SJSA1 (cell line): ENCODE measurements at places on chromosomes 5 and 9.

DNA sequence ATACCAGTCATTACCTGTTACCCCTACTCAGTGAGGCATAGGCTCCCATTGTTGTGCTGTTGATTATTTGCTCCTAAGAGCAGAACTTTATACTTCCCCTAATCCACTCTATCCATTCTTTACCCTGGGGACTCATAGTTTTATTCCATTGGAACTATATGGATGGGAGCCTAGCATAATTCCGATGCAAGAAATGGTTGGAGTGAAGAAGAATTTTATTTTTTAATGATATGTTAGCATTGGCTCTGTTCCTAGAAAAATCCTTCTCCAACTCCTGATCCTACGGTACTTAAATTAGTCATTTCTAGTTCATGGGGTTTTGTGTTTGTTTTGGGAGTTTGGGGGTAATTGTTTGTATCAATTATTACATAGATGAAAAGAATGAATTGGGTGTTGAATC is 191.5 kb downstream of the GOLPH3 start:
- no peak for DNase-seq

GRCh38 chr5:4374866-4375265 is 765.3 kb upstream of the ADAMTS16 start:
- DNase-seq: no peak

- DNase-seq: no peak
These were observed 433.1 kb upstream of the DMAC1 start for GRCh38 chr9:8232726-8233125.

DNA sequence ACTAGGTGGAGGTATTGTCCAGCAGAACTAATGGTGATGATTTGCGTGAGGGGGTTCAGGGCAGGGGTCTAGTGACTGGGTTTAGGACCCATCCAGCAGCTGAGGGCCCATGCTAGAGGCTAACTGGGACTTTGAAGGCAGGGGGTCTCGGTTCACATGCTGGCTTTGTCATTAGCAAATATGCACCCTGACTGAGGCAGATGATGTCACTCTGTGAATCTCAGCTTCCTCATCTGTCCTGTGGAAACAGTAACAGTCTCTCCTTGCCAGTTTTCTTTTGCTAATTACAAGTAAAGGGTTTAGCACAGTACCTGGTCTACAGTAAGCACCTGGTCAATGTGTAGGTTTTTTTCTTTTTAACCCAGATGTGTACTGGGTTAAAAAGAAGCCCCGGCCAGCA is 5.2 kb downstream of the SH2D3C start:
- no peak for DNase-seq

DNA sequence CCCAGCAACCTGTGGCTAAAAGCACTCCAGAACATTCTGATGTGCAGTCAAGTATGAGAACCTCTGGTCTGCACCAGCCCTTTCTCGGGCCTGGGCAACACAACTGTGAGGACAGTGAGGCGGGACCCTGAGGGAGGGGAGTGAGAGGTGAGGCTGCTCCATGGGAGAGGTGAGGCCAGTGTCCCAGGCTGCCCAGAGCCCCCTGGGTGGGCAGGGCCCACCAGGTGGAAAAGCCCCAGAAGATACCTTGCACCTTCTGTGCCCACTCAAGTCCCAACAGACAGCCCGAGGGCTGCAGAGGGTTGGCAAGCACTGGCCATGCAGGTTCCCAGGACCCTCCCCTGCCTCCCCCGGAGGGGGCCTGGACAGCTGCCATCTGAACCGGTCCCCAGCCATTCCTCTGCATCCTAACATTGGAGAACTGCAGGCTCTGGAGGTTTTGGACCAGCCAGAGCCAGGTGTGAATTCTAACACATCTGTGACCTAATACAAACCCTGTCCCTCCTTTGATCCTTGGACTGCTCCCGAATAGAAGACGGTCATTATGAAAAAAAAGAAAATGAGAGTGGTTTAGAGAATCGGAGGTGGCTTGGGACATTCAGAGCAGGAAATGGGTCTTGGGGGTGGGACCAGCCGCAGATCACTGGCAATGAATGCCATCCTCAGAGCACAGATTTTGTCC is 57.0 kb downstream of the DUSP1 start:
- no peak for DNase-seq

GRCh38 chr9:135174981-135175380 is 87.5 kb downstream of the OLFM1 start:
- DNase-seq: no peak
